Jurkat, Clone E6-1 (cell line): ENCODE measurements at places on chromosomes 4 and X.

GRCh38 chr4:30495651-30496310, 224.4 kb upstream of the PCDH7 start:
- DNase-seq = no peak

DNA sequence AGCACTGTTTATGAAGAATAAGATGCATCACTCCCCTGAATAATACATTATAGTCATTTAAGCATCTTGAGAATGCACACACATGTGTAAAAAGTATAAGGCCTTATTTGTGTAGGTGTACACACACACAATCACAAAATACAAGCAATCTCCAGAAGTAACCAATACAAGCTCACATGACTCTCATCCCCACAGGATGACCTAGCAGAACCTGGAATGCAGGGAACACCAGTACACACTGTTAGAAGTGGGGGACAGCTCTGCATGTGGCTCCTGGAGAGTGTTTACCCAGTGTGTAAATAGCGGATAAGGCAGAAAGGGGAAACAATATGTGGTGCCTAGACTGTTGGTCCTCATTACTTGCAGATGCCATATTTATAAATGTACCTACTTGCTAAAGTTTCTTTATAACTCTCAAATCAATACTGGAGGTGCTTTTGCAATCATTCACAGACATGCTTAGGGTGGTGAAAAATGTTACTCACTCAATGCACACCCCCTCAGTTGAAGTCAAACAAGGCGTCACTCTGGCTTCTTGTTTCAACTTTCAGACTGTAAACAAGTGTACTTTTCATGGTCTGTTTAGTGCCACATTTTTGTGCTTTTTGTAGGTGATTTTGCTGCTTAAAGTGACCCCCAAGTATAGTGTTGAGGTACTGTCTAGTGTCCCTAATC, 73.1 kb downstream of the MAGEB17 start:
- DNase-seq = no peak

DNA sequence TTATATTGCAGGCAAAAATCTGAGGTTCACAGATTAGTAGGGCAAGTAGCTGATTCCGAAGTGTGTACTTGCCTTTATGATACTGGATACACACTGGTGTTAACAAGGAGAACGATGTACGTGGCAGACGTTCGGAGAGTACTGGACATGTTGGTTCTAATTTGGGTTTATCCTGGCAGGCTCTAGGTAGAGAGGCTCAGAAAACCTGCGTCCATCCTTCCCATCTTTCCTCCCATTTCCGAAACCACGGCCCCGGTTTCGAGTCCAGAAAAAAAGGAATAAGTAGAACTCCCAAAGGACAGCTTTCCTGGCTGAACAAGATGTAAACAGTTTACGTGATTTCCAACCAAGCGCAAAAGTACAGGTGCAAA, 351 bp upstream of the SLC30A9 start:
- no peak for DNase-seq

DNA sequence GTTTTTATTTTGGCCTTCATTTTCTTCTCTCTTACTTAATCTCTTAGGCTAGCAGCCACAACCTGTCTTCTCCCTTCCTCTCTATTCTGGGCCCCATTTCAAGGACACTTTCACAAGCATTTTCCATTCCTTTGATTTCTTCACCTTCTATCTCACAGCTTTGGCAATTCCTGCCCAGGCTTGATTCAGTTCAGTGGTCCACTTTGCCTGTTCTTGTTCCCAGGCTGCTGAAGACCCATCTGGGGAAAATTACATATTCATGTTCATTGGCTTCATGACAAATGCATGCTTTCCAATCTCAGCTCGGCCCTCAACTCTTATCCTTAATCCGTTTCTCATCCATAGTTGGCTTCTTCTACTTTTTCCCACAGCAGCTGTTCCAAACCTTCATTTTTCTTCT, 38.7 kb upstream of the LPAR4 start:
- no peak for DNase-seq

GRCh38 chr4:14177987-14178386, 550.5 kb upstream of the BOD1L1 start:
- peak; percentile 6 for DNase-seq
